Retina (tissue), 1 donor: ENCODE measurements at places on chromosomes 11 and 22.

DNA sequence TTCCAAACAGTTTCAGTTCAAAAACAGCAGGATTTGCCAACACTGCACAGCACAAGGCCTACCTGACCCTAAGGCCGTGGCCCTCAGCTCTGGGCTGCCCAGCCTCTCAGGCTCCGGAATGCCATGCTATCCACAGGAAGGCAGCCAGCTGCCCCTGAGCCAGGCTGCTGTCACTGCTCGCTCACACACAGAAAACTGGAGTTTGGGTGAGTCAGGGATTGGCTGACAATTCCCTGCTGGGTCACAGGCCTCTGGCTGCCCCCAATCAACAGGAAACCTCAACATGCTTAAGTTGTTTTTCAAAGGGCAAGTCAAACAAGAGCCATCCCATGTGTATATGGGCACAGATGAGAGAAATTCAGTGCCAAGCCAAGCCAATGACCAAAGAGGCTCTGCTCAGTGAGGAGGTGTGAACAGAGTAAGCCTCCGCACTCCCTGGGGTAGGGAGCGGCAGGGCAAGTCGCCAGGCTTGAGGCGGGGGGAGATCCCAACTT lies 50.2 kb downstream of the RPL27A start:
- no peak for DNase-seq

- no peak for DNase-seq
Measured at GRCh38 chr11:65713212-65713969, 1.3 kb downstream of the KAT5 start.

DNA sequence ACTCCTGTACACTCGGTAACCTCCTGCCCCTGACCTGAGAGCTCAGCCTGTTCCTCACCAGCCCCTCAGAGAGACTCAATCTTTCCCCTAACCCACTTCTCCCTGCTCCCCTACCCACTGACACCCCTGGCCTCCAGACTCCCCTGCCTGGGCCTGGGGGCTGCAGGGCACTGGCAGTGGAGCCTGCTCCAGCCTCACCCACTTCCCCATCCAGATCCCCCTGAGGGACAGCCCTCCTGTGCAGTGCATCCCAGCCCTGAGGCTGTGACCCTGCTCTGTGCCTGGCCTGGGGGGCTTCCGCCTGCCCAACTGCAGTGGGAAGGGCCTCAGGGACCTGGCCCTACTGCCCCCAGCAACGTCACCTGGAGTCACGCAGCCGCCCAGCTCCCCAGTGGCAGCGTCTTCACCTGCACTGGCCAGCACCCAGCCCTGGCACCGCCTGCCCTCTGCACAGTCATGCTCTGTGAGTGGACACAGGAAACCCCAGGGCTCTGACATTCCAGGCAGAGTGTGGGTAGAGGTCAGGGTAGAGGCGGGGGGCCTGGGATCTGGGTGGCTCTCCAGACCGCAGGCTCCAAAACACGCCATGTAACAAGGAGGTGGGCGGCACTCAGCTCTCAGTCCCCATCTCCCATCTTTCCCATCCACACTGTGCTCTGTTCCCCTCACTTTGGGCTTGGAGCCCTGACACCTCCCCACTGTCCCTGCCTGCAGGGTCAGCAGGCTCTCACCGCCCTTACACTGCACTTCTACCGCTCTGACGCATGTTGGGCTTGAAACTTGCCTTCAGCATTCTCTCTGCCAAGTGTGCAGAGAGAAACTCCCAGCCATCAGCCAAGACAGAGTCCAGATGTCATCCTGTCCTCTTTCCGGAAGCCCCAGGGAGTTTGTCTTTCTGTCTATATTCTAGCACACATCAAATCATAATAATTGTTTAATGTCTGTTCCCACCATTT lies 5.1 kb downstream of the VSIG10L2 start:
- no peak for DNase-seq

DNA sequence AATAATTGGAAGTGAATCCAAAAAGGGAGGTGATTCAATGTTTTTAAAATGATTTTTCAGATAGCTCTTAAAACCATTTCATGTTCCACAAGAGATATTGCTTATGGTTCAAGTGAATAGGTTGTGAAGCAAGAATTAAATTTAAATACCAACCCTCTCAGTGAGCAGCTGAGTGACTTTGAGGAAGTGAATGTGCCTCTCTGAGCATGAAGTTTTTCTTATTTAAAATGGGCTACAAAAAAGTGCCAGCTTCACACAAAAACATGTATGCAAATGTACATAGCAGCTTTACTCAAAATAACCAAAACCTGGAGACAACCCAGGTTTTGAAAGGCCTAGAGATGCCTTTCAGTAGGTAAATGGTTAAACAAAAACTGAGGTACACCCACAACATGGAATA lies 35.5 kb upstream of the GAB4 start:
- DNase-seq: no peak

- no peak for DNase-seq
Measured at GRCh38 chr11:73366265-73366610, 10.0 kb upstream of the RELT start.

DNA sequence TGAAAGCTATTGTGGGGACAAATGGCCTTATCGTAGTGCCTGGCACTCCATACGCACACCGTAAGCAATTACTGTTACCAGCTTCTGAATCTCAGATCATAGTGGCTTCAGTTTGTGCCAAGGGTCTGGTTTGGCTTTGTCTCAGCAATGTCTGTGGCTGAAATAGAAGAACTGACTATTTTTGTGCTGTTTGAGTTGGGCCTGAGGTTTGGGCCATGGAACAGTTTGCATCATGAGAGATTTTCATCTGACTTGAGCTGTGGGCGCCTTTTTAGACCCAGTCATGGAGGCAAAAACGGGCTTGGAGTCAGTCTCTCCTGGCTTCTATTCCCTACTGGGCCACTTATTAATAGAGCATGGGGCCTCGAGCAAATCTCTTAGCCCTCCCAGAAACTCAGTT lies 121.1 kb upstream of the CRYBB3 start:
- DNase-seq: no peak

- no peak for DNase-seq
Measured at GRCh38 chr22:50218153-50218995, 17.6 kb downstream of the SELENOO start.

DNA sequence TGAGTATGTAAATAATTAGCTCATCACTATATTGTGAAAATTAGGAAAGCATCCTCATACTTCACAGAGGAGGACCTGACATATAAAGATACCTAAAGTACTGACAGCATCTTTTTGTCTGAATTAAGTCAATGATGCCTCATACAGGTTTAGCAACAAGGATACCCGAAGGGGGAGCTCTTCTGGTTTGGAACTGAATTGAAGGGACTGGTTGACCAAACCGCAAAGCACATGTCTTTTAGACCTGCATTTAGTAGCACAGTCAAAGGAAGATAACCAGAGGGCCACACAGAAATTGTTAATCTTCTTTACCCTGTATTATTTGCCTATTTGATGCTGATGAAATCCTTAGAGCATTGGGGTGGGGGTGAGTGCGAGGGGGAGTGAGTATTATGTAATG lies 12.9 kb upstream of the WT1 start:
- no peak for DNase-seq

- DNase-seq: no peak
Measured at GRCh38 chr11:9716275-9717039, 52.6 kb downstream of the SWAP70 start.

GRCh38 chr11:88206751-88207150 lies 31.5 kb upstream of the RAB38 start:
- DNase-seq: no peak

GRCh38 chr22:50169181-50169759 lies 1.3 kb upstream of the PANX2 start:
- DNase-seq: peak; percentile 52

DNA sequence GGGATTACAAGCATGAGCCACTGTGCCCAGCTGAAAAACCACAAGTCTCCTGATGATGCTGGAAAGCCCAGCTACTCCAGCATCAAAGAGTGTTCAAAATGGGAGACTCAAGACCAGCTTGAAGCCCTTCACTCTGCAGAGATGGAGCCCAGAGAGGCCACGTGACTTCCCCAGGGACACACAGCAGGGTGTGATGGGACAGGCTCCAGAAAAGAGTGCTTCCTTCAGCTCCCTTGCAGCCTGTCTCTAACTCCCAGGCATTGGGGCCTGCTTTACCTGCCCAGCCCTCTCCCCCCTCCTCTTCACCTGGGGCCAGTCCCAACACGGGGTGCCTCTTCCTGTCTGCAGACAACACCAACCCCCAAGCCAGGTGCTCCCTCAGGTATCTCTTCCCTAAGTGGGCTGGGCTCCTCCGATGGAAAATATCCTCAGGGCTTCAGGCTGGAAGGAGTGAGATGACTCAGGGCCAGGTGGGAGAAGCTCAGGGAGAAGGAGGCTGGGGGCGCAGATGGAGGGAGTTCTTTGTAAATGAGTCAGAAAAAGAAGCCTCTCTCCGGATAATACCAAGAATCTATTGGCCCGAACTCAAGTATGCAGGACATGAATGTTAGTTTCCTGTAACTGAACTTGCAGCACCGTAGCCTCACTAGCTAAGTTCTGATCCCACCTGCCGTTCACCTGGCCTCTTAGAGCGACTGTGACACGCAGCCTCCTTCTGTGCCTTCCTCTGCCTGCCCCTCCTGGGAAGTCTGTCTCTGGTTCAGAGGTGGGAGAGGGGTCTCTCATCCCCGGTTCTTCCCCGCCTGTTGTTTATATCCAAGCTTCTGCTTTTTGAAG lies 326.6 kb downstream of the MN1 start:
- DNase-seq: no peak

DNA sequence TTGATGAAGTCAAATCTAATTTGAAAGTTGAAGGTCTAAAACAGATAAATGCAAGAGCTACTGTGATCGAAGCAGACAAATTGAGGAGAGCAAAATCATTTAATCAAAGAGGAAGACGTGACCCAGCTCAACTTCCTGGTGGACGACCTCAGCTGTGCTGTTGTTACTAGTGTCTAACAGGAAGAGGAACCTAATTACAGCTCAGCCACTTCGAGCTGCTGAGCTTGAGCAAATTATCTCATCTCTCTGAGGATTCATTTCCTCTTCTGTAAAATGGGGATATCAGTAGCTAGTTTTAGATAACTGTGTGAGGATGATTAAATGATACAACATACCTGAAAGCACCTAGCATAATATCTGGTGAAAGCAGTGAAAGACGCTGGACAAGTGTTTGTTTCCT lies 48.6 kb upstream of the OLFML1 start:
- no peak for DNase-seq

DNA sequence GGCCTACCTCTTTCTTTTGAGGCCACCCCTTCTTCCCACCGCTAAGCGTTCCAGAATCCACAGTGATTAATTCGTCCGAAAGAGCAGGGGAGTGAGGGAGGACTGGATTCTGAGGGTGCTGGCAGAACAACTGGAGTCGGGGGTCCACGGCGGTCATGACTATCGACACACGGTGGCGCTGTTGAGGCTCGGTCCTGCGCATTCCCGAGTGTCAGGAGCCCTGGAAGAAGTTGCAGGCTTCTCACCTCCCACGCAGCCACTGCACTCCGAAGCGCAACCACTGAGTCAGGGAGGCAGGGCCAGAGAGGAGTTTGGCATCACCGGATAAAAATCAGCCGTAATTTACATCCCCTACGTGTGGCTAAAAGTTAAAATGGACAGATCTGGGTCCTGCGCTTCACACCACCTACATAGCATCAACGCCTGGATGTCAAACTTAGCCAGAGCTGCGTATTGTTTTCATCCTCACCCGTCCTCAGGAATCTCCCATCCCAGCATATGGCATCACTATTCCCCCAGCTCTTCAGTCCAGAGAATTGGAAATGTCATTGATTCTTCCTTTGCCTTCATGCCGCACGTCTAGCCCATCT lies 10.7 kb upstream of the CTSF start:
- peak; percentile 89 for DNase-seq

GRCh38 chr11:122128146-122128545 lies 12.1 kb upstream of the BLID start:
- DNase-seq: no peak

GRCh38 chr11:96219981-96220623 lies 122.9 kb downstream of the MAML2 start:
- no peak for DNase-seq

DNA sequence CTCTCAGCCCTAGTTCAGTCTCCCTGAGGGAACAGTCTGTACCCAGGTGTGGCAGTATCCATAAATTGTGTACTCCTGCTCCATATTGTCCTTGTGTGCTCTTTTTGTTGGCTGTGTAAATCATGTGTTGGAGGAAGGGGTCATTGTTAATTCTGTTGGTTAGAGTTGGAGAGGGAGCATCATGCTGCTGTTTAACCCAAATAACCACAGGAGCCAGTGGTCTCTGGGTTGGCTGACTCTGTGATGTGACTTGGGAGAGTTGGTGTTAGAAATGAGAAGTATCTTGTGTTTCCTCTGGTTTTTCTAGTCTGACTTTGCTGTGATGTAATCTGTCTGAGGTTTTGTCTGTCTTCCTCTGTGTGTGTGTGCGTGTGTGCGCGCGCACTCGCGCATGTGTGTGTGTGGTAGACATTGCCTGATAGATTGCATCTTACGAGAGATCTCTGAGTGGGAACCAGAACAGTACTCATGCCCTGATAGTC lies 30.5 kb downstream of the CTNND1 start:
- DNase-seq: no peak

- no peak for DNase-seq
Measured at GRCh38 chr22:39931251-39931650, 28.9 kb upstream of the TMA7B start.

DNA sequence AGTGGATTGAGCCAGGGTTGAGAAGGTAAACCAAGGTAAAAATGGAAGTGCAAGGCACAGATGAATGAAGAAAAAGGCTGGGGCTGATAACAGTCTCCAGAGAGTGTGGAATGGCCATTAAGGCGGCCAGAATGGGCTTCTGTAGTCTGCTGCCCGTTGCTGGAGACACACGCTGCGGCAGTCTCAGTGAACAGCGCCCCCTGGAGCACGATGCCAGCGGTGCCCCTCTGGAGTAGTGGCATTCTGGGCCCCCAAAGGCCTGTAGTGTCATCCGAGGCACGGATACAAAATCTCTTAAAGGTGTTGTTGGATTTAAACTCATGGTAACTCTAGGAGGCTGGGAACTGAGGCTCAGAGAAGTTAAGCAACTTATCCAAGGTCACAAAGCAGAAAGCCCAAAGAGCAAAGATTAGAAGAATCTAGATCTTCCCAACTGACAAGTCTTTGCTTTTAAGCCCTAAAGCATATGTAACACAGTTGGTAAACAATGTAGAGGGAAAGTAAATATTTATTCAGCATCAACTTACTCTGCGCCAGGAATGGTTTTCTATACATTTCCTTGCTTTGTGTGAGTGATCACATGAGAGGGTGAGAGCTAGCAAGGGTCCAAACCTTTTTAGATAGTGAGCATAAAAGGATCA lies 18.2 kb downstream of the KCNJ1 start:
- DNase-seq: no peak

DNA sequence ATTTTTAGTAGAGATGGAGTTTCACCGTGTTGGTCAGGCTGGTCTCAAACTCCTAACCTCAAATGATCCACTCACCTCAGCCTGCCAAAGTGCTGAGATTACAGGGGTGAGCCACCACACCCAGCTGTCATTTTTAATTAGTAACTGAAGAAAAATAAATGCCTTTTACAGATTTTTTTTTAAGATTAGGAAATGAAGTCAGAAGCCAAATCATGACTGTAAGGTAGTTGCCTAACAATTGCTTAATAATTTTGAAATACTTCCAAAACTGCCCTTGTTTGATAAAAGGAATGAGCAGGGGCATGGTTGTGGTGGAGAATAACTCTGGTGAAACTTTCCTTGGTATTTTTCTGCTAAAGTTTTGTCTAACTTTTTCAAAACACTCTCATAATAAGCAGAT lies 98.9 kb upstream of the SLC5A12 start:
- no peak for DNase-seq

- no peak for DNase-seq
Measured at GRCh38 chr11:39144351-39145130, 2314.9 kb downstream of the LRRC4C start.
